HEK293T (cell line): ENCODE measurements at places on chromosomes 13 and 19.

GRCh38 chr13:48563626-48564025 lies 30.7 kb upstream of the RCBTB2 start:
- DNase-seq = no peak

DNA sequence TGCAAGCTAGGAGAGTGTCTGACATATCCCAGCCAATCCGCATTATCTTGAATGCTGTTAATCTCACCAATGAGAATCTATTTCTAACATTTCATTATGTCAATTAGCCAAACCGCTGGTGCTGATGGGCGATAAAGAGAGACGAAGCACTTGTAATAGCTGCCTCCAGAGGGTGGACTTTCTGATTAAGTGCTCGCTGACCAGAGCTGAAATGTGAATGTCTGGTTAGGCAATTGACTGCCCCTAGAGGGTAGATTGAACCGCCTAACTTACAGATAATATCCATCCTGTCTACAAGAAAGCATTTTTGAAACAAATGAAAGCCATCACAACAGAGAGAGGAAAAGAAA lies 552 bp upstream of the GRWD1 start:
- DNase-seq = peak; percentile 63

DNA sequence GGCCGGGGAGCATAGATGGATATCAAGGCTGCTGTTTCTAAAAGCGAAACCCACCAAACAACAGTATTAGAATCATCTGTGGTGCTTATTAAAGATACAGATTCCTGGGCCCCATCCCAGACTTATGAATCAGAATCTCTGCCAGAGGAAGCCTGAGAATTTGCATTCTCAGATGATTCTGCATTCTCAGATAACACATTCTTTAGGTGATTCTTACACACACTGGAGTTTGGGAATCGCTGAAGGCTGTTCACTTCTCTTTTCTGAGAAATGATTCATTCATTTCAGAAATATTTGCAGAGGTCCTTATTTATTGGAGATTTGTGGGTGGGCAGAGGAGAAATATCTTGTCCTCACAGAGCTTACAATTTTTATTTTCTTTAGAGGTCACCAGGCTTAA lies 24.4 kb downstream of the ALOX5AP start:
- no peak for DNase-seq

DNA sequence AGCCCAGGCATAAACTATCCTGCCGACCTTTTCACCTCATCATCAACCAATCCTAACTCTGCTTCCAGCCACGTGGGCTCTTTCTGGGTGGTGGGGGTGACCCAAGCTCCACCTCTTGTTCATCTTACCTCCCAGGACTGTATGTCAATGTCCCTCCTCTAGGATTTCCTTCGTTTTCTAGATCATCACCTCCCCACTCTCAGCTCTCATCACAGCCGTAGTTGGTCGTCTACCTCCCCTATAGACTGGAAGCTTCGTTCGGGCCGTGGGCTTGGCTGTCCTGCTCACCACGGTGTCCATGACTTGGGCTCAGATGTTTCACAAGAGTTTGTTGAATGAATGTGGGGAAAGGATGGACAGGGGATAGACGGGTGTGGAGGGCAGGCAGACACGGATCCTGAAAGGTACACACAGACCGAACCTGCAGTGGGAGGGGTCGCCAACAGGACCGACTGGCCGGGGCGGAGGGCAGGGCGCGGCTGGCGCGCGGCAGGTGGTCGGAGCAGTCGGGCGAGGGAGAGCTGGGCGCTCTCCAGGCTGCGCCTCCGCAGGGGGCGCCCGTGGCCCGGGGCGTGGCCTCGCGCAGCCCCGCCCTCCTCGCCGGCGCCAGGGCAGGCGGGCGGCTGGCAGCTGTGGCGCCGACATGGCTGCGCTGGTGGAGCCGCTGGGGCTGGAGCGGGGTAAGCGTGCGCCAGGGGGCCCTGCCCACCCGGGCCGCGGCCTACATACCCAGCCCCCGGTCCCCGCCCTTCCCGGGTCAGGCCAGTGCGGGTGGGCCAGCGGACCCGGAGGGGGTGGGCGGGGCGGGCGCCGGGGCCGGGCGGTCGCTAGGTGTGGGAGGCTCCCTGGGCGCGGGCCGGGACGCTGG lies at the start of gene LIN7B:
Gene LIN7B, plus strand, starts transcription at position 609 of the 868 bp plus-strand sequence. Its CDS starts 35 bp downstream, at position 644.
- DNase-seq = peak; percentile 86

GRCh38 chr19:17118957-17119356 lies 43.4 kb downstream of the MYO9B start:
- no peak for DNase-seq

DNA sequence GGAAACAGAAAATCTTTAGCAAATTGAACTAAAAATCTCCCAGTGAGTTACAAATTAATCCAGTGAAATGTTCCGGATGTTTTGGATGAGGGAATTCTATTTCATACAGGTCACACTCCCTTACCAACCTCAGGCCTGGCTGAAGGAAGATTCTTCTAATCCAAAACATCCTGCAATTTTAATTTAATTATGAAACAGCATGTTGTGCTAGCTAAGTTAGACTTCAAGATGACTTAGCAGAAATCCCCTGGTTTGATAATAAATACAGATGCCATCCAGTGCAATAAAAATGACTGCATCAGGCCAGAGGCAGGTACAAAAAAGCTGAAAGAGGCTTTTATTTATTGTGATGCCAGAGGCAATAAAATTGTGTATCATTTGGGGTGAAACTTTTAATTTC lies 96.7 kb upstream of the CLDN10 start:
- no peak for DNase-seq

DNA sequence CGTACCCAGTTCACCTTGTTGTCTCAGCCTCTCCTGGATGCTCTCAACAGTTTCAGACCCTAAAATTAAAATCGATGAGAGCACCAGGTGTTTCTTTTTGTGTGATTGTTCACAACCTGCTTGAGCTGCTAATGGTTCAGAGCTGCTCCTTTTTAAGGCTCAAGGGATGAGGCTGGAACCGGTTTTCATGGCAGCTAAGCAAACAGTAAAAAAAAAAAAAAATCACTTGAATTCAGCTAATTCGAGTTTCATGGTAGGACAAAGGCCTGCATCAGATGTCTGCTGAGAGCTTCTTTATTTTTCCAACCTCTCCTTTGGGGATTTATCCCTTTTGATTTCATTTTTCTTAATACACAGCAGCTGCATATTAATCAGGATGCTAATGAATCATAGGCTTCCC lies 6.5 kb downstream of the SYCE2 start:
- DNase-seq = no peak

DNA sequence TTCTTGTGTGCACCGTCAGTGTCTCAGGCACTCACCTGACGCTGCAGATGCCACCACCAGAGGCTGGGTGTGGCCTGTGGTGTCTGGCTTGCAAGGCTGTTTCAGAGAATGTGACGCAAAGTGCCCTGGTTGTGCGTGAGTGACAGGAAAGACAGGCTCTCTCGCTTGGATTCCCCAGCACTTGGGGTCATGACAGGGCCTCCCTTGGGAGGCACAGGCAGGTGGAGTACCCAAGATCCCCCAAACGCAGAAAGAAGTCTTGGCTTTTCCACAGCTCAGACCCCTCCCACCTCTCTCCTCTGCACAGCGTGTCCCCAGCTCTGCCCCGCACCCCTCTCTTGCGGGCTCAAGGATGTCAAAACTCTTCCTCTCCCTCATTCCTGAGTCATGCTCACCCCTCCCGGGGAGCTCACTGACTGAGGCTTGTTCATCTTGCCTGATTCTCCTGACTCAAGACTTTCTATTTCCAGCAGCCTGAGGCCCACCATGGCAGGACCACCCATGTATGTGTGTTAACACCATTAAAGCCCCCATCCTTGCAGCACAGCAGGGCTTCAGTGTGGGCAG lies 21.0 kb downstream of the DHX34 start:
- no peak for DNase-seq

GRCh38 chr19:30388327-30388726 lies 16.1 kb downstream of the ZNF536 start:
- no peak for DNase-seq

GRCh38 chr13:43139921-43140320 lies 116.5 kb downstream of the DNAJC15 start:
- DNase-seq = no peak

- no peak for DNase-seq
Observed at GRCh38 chr13:47671776-47672175, 329.3 kb downstream of the SUCLA2 start.

DNA sequence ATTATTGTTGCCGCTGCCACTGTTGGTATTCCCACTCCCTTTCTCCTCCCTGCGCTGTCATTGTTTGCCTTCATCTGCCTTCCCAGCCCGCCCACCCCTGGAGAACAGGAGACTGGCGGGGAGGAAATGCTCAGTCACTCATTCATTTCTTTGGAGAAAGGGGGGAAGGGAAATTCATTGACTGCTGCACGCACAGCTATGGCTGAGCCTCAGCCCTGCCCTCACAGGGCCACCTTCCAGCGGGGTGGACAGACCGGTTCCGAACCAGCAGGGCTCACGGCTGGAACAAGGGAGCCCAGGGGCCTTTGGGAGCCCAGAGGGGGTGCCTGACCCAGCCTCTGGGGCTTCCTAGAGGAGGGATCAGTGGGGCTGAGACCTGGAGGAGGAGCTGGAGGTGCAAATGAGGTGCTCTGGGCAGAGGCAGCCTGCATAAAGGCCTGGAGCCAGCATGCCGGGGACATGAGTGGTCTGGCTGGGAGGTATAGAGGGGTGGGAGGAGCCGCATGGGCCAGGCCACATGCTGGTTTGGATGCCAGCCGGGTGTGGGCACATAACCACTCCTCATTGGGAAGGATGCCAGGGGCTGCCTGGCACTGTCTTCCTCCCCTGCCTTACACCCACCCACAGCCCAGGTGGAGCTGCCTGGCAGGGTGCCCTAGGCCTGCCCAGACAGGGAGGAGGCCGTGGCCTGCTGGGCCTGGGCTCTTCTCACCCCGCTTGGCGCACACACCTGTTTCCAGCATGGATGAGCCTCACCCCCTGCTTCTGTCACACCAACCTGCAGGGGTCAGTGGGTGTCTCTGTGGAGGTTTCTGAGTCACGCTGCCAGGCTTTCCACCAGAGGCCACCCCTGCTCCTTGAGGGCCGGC lies 26.8 kb downstream of the PPP5C start:
- DNase-seq = no peak

DNA sequence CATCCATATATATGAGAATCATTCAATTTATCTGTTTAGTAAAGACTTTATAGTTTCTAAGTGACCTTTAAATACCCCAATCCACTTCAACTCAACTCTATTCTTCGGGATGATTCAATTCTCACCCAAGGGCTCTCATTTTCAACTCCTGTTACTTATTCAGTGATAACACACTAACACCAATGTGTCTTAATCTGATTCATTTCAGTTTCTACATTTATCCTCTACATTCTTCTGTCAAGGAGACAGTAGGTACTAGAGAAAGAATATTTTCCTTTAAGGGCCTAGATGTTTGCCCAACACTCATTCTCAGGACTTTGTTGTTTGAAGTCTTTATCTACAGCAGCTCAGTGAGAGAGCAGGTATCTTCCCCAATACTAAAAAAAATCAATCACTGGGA lies 7.1 kb downstream of the ARGLU1 start:
- DNase-seq = no peak

- no peak for DNase-seq
Observed at GRCh38 chr19:18843960-18844359, 12.2 kb downstream of the UPF1 start.

DNA sequence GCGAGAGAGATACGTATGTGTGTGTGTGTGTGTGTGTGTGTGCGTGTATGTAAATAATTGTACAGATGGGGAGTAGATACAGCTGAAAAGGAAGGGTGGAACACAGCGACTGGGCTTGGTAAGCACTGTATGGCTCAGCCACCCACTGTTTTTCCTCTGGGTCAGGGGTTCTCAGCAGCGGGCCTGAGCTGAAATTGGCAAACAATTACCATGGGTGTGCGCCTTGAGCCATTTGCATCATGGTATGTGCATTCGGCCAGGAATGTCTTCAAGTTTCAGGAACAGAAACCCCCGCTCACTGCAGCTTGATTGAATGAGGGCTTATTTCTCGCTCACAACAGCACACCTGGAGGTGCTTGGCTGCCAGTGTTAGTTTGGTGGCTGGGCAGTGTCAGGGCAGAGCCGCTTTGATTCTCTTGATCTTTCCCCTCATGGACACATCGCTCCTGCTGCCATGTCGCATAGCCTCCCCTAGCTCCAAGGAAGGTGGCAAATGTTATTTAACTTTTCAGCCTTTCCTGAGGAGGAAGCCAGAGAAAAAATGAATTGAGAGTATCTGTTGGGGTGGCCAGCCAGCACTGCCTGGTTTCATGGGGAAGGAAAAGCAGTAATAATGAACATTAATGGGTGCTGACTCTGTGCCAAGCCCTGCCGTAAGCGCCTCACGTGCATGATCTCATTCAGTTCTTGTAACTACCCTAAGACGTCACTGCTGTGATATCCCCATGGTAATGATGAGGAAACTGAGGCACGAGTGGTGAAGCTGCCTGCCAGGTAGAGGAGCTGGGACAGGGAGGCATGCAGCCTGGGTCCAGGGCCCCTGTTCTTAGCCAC lies 126.9 kb downstream of the SIPA1L3 start:
- DNase-seq = no peak

GRCh38 chr13:43088093-43088511 lies 64.7 kb downstream of the DNAJC15 start:
- no peak for DNase-seq

DNA sequence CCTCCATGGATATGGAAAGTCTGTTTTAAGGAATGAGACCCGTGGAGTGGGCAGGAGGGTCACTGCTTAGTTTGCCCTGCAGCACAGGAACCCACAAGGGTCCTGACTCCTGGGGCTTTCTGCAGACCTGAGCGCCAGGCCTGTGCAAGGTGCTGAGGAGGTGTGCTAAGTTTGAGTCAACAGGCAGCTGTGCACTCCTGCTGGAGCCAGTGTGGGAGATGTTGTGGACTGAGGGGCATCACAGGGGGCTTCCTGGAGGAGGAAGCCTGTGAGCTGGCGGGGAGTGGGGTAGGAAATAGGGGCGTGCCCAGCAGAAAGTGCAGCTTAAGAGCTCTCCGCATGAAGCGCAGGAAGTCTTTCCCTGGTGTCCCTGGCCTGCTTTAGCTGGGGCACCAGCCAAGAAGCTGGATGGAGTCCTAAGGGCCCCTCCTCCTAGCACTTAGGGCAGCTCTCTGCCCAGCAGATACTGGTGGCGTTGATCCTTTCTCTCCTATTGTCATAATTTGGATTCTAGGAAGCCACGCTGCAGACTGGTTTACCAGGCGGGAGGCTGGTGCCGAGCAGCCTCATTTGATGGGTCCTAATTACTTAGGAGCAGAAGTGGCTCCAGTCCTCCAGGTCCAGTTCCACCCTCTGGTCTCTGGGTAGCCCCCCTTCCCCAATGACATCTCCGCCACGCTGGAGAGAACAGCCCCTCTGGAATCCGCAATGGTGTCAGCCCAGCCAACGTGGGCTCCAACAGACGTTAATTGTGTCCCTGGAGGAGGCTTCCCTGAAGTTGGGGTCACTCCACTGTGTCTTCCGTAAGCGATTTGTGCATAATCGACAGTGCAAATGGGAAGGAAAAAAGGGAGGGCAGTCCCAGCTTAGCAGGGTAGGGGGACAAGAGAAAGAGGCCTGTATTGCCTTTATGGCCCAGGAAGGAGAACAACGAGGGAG lies 309.2 kb downstream of the ZNF536 start:
- no peak for DNase-seq

DNA sequence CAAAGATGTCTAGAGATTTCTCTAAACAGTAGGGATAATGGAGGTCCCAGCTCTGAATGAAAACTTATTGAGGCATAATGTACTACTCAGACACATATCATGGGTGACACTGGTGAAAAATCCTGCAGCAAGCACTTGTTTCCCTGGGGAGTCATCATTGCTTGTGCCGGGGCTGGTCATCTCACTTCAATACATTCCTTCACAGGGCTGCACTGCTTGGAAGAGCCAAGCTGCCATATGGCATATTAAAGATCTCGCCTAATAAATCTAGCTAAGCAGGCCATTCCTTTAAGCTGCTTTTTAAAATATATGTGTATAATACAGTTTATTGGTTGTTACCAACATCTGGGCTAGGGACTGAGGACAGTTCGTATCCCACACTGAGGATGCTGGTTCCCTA lies 332.2 kb upstream of the GPC6 start:
- DNase-seq = no peak
